ENCODE measurements at places on chromosomes 7 and 10.

DNA sequence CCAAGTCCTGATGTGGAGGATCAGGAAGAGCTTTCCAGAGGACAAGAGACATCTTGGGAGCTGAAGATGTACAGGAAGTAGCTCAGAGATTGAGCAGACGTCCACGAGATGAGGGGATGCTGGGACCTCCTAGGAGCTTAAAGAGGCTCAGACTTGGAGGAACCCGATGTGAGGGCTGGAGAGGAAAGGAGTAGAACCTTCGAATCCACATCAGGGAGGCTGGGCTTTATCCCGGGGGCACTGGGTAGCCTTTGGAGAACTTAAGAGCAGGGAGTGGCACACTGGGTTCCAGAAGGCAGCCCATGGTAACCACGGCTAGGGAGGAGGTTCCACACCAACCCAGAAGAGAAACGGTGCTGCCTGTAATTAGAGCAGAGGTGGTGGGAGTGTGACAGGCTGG lies 10.8 kb downstream of the PRKCQ start:
- DNase-seq: no peak

DNA sequence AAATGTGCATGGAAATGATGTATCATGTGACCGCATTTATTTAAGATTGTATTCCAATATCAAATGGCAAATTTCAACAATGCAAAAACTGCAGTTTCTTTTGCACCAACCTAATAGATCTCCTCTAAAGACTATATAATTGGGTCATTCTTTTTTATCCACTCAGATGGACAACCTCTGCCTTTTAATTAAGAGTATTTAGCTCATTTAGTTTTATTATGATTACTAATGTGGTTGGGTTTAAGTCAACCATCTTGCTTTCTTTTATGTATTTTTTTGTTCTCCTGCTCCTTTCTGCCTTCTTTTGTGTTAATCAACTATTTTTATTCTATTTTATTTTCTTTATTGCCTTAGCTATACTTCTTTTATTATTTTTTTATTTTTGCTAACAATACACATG lies 468.5 kb upstream of the MKI67 start:
- no peak for DNase-seq

DNA sequence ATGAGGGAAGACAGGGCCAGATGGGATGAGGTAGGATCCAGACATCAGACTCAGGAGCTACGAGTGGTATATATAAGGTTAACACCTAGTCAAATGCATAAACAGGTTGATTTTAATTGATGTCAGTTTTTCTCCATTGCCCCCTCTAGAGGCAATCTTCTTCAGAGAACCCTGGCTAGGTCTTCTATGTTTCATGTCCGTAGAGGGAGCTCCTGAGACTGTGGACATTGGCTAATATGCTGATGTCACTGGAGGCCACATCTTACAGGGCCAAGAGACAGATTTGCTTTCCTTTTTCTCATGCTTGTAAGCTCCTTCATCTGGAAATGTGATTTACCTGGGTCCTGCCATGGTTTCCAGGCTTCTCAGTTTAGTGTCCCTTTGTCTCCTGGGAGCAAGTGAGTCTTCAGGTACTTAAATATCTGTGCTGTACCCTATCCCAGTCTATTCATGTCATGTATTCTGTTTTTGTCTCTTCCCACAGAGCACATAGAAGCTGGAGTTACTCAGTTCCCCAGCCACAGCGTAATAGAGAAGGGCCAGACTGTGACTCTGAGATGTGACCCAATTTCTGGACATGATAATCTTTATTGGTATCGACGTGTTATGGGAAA lies 161.6 kb upstream of the PRSS1 start:
- DNase-seq: no peak

DNA sequence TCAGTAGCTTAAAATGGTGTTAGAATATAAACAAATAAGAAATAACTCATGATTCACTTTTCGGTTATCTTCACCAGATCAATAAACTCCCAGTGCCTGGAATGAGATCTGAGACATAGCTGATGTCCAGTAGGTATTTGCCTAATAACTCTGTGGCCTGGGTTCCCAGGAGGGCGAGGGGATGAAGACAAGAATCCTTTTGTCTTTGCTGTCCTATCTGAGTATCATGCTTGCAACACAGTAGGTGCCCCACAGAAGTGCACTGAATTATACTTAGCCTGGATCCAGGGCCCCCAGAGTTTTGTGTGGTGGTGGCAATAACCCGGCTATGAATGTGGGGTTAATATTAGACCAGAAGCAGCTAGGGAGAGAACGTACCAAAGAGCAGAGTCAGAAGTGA lies 350.1 kb upstream of the AOAH start:
- no peak for DNase-seq

- no peak for DNase-seq
These were observed 18.8 kb downstream of the PTTG1IP2 start for GRCh38 chr7:90488220-90488619.

DNA sequence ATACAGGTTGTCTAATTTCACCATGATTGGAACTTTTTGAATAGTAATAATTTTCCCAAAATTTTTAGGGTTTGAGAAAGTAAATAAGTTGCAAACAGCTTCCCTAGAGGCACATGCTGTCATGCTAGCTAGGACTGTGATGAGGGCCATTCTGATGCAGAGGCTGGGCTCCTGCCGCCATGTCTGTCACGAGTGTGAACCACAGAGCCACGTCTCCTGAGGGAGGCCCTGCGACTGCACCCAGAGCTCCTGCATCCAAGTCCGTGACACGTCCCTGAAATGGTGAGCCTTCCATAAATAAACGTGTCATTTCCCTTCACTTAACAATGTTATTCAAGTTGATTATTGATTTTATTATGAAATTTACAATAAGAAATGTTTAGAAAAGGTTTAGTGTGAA lies 40.0 kb downstream of the C10orf120 start:
- no peak for DNase-seq

DNA sequence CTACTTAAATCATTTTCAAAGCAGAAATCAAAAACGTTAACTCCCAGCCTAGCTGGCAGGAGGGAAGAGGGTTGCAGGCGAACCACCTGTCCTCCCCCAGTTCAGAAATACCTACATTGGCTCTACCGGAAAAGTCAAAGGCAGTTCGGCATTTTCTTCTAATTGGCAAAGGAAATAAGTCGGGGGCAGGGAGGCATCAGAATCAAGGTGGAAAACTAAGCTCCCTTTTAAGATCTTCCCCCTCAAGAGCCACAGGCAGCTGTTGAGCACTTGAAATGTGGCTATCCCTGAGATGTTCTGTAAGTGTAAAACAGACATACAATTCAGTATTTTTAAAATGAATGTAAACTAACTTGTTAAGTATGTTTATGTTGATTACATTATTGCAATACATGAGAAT lies 957 bp upstream of the ELMO1 start:
- no peak for DNase-seq

DNA sequence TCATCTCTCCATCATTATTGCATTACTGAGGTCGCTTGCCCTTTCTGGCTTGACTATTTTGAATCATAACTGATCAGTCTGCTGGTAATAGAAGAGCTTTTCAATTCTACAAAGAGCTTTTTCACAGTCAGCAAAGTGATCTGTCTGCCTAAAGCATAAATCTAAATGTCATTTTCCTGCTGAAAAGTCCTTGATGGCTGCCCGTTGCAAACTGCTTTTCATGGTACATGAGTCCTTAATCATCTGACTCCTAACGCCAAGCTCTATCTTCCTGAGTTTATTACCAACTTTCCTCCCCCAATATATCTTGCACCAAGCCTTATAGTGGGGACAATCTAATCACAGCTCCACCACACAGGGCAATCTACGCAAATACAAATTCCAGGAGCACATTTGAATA lies 39.8 kb downstream of the THSD7A start:
- no peak for DNase-seq

- DNase-seq: no peak
These were observed 174.0 kb upstream of the TCF7L2 start for GRCh38 chr10:112775892-112776674.

Data from posterior vena cava (tissue), 2 donors.